NCI-H1417 treated with DMSO at 0.1 percent for 48 hours (cell line): ENCODE measurements at places on chromosomes 11 and 22.

- DNase-seq, result no peak
Measured at GRCh38 chr11:93476796-93477195, 66.4 kb downstream of the SMCO4 start.

- no peak for DNase-seq
Measured at GRCh38 chr11:102415304-102415916, 37.2 kb downstream of the TMEM123 start.

DNA sequence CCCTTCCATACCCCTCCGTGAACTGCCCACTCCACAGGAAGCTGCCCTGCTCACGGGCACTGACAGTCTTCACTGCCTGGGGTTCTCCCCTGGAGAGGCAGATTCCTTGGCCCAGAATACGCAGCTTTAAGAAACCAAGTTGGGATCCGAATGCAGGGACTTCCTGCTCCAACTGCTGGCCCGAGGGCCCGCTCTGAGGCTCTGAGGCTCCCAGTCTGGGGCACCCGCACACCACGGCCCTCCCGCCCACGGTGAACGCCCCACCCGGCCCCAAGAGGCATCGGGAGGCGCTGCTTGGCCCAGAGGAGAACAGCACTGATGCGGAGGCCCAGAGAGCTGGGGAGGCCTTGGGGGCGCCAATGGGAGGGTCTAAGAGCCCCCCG, 42.3 kb downstream of the IGF2 start:
- no peak for DNase-seq

GRCh38 chr11:5689551-5689983, at the start of gene TRIM22:
Gene TRIM22 (plus strand): TSS chr11:5689790. CDS start chr11:5696233, 6,443 bp downstream.
- no peak for DNase-seq

- no peak for DNase-seq
Measured at GRCh38 chr11:8329336-8329735, 65.7 kb upstream of the LMO1 start.

DNA sequence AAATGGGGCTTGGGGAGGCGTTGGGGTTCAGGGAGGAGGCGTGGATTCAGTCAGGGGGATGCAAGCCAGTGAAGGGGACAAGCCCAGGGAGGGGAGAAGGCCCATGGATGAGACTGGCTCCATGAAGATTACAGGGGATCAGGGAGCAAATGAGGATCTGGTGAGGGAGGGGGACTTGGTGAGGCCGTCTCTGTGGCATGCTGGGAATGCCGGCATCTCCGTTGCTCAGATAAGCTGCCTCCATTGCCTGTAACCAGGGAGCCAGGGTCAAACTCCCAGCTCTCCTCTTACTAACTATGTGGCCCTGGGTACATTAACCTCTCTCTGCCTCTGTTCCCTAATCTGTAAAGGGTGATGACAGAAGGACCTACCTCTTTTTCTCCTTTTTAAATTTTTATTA, 38.7 kb downstream of the TPBGL start:
- DNase-seq, result no peak

DNA sequence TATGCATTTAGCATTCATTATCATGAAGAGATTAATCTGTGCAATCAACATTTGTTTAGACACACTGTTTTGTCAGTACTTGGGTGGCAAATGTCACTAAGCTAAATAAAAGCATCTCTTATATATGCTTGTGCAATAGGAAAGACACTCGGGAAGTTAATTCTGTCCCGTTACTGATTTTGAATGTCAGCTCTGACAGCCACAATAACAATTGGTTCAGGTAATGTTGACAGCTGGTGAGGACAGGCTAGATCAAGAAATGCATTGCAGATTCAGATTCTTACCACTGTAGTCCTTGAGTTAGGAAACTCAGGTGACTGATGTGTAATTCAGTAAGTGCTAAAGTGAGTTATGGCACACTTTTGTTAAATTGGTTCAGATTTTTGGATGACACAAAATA, 523.8 kb upstream of the FAT3 start:
- no peak for DNase-seq
